Stimulated activated CD4-positive, alpha-beta T cell treated with anti-CD3 and anti-CD28 coated beads, Interleukin-12 subunit alpha, Interleukin-12 subunit beta, amount 100 ng/mL, for 24 hours (primary cell): ENCODE measurements at places on chromosomes 2 and 18.

DNA sequence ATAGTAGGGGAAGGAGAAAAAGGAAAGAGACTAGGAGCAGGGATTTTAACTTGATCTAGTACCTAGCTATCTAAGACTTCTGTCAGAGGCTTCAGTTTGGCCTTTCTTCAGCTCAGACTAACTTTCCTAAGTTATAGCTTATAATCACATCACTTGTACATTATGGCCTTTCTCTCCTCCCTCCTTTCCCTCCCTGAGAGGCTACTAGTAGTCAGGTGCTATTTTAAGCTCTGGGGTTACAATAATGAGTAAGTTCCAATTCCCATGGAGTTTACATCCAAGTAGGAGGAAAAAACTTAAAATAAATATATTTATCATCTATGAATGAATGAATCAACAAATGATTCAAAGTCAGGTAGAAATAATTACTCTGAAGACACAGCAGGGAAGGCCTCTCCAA, 90.8 kb upstream of the CDKL4 start:
- DNase-seq: no peak

GRCh38 chr2:104784264-104784663, 69.7 kb upstream of the POU3F3 start:
- DNase-seq: no peak

DNA sequence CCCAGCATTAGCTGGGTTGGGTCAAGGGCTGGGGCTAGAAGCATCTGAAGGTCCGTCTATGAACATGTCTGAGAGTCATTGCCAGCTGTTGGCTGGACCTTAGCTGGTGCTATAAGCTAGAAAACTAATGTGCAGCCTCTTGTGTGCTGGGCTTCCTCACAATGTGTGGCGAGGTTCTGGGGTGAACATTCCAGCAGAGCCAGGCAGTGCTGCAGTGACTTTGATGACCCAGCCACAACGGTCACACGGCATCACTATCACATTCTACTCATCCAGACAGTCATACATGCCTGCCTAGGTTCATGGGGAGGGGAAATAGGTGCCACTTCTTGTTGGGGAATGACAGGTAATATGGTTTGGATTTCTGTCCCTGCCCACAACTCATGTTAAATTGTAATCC, 260.5 kb downstream of the CYP26B1 start:
- no peak for DNase-seq

DNA sequence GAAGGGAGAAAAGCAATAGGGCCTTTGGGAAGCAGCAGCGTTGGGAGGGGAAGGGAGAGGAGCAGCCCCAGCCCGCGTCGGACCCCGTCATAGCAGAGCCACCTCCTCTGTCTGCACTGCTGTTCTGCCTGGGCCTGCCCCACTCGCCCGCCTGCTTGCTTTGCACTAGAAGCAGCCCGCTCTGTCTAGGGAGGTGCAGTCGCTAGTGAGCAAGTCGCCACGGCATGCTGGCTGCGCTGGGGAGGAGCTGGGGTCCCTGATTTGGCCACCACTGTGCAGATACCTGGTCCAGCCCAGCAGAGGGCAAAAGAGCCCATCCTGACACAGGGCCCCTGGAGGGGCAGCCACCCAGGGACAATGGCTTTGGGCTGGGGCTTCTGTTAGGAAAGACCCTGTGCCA, 8.0 kb upstream of the TMEM214 start:
- DNase-seq: no peak

GRCh38 chr2:240962300-240963064, 35.9 kb upstream of the SNED1 start:
- no peak for DNase-seq
